ENCODE measurements at places on chromosomes 6 and 20. TPM values are rescaled to one million over a fixed set of nuclear protein-coding genes. Genes with fewer than 3 reads are reported as not detected.

DNA sequence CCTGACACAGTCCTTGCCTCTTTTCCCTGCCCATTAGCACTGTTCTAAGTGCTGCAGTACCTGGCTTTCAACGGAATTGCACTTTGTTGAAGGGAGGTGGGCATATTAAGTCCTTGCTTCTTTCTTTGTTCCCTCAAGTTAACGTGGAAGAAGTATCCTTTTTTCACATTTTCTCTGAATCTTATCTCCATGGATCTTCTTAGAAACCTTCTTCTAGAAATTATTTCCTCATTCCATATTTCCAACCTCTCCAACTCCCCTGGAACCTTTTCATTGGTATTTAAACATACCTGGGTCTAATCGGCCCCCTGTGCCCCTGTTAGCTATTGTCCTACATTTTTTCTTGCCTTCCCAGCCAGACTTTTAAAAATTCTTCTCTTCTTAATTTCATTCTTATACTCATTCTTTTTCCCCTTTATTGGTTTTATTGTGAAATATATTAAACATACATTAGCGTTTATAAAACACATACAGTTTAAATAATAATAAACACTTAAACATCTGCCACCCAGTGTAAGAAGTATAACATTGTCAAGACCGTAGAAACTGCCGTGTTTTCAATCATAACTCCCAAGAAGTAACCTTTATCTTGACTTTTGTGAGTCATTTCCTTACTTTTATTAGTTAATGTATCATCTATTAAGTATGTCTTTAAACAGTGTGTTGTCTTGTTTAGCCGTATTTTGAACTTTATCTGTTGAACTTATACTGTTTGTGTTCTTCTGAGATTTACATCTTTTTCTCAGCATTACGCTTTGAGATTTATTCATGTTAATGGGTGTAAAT lies 118.2 kb downstream of the CDKAL1 start:
- peak; percentile 73 for DNase-seq

GRCh38 chr6:170455335-170455979 lies 97.7 kb downstream of the PSMB1 start:
- DNase-seq: no peak

OR12D3 gene
- polyA plus RNA-seq: not detected

DNA sequence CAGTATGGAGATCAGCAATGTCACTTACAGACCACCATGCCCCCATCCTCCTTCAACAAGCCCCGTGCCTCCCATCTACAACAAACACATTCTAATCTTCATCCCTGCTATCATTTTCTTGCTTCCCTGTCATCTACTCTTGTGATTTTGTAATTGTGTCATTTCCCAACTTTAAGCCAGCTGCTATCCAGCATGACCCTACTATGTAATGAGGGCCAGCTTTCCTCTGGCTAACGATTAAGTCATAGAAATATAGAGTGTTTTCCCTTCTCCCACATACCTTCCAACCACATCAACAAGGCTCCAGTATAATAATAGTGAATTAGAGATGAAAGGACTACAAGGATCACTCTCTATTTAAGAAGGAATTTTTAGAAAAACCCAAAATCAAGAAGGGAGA lies 607.0 kb downstream of the TENT5A start:
- no peak for DNase-seq

- DNase-seq: no peak
Observed at GRCh38 chr6:43995137-43995536, 132.1 kb downstream of the MRPL14 start.

WFDC10B gene
- not detected for polyA plus RNA-seq

- DNase-seq: no peak
Observed at GRCh38 chr6:125481056-125481455, 179.3 kb upstream of the HDDC2 start.

DNA sequence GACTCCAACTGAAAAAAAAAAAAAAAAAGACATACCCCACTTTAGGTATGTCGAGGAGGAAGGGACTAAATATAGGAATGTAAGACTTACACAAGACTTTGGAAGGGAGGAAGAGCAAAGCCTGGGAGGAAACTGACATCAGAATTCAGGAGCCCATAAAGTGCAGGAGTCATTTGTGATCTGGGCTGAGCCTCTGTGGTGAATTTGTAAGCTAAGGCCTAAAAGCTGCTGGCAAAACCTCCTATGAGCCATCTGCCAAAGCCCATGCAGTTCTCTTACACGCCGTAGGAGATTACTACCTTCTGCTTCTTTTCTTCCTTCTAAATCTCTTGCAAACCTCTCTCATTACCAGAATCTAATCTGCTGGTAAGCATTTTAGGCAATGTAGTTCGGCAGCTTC lies 52.0 kb upstream of the THEMIS start:
- DNase-seq: no peak

- DNase-seq: no peak
Observed at GRCh38 chr20:48236000-48236970, 451.0 kb upstream of the SULF2 start.

ELOVL2 gene
- polyA plus RNA-seq: 10.6 TPM

All from A549 (cell line).